ENCODE measurements at places on chromosomes 2 and 18.

DNA sequence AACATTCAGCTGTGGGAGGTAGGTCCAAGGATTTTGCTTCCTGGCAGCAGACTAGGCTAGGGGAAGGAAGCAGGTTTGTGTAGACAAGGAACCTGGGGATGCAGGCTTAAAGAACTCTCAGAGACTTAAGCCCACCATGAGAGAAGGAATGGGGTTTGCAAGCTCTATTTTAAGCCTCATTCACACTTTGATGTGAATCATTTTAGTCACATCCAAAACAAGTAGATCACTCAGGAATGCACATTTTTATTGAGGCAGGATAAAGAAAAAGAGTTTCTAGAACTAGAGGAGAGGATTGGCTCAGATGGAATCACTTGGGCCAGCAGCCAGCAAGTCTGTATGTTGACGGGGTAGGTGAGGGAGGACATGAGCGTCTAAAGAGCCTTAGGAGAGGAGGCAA lies 3.3 kb upstream of the NAPG start:
- no peak for DNase-seq

DNA sequence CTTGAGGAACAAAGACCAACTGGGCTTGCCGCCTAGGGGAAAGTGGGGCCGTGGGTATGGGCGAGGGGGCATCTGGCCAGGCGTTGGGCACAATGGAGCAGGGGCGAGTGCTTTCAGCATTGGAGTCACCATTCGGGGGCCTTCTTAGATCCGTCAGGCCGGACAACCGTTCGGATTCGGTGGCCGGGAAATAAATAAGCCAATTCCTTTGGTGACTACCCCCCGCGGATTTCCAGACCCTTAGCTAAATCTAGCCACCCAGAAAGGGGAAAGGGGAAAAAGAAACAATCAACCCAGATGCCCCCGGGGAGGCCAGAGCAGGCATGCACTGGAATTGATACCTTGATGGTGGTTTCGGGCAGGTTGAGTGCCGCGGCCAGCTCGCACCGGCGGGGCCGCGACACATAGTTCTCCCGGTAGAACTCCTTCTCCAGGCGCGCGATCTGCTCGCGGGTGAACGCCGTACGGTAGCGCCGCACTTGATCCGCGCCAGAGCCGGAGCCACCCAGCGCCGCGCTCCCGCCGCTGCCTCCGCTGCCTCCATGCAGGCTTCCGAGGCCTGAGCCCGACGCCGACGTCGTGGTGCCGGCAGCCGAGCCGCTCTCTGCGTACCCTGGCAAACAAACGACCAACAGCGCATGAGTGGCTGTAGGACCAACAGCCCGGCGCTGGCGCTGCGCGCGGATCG lies 1.8 kb downstream of the EVX2 start:
- DNase-seq = no peak

- no peak for DNase-seq
Measured at GRCh38 chr2:8244639-8245038, 437.2 kb upstream of the ID2 start.

GRCh38 chr2:198774576-198774975 lies 683.2 kb downstream of the SATB2 start:
- DNase-seq = no peak

DNA sequence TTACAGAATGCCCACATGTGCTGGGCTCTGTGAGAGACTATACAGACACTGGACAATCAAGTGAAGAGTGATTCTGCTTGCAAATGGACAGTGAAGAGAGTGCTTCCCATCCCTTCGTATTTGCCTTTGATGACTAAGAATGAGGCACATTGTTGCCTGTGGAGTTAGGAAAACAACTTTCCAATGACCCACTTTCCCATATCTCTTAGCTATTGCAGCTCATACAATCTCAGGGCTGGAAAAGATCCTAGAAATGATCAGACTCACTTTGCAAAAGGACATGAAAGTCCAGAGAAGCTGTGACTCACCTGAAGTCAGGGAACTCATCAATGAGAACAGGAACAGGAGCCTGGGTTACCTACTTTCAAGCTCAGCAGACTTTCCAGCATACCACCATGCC lies 440.5 kb upstream of the TCF4 start:
- DNase-seq = no peak

DNA sequence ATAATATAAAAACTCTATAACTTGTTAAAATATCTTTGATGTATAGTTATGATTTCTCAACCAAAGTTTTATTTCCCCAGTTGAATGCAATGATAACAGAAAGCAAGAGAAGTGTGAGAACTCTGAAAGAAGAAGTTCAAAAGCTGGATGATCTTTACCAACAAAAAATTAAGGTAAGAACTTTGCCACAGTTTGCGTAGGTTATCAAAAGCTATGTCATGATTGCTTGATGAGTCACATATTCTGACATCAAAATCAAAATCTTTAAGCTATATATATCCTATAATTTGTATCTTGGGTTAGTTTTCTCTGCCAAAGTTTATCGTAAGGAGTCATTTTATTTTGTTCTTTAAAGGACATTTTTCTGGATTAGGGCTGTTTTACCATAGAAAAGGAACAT lies 35.0 kb downstream of the NDC80 start:
- no peak for DNase-seq

DNA sequence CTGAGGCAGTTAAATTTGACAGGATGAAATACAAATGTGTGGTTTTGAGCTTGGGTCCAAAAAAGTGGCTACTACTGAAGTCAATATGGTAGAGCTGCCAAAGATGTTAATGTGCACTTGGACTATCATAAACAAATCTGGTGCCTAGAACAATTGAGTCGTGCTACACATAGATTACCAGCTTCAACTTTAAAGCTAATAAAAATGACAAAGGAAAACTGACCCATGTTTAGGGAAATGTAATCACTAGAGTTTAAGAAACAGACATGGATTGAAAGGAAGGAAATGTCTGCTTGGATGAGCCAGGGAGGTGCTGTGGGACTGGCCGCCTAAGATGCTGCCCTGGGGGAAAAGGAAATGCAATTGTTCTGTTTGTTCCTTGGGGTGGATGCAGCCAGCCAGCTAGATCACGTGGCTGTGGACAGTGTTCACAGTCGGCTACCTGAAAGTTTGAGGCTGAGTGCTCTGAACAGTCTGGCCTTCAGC lies 36.6 kb downstream of the CYB5A start:
- no peak for DNase-seq

DNA sequence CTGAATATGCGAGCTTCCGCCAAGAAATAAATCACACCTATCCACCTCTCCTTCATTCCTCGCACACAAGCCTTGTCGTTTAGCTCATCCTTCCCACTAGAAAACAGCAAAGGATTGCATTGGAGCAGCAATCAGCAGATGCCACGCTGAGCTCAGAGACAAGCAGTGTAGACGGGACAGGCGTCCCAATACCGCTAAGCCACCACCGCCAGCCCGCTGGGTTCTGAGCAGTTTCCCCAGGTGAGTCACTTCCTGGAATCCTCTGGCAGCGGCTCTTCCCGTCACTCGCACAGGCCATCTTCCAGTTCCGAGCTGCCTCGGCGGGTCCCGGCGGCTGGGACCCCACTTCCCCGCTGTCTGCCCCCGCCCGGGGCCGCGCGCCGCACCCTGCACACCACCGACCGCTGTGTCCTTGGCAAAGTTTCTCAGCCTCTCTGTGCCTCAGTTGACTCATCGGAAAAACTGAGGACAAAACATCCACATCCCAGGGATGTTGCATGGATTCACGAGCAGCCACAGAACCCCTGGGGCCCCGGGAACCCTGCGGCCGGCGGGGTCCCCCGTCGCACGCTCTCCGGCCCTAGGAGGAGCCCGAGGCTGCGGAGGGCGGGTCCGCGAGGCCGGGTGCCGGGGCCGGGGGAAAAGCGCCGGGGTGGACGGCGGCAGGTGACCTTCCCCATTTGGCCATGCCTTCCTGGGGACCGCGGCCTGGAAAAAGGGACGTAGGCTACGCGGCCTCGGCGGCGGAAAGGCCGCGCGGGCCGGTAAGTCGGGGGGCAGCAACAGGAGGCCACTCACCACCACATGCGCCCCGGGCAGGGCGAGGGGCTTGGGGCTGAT lies 573 bp downstream of the KDSR start:
- DNase-seq = no peak

GRCh38 chr2:67702284-67702683 lies 305.2 kb downstream of the ETAA1 start:
- no peak for DNase-seq

- no peak for DNase-seq
Measured at GRCh38 chr18:75915941-75916623, 488.6 kb upstream of the SMIM21 start.

DNA sequence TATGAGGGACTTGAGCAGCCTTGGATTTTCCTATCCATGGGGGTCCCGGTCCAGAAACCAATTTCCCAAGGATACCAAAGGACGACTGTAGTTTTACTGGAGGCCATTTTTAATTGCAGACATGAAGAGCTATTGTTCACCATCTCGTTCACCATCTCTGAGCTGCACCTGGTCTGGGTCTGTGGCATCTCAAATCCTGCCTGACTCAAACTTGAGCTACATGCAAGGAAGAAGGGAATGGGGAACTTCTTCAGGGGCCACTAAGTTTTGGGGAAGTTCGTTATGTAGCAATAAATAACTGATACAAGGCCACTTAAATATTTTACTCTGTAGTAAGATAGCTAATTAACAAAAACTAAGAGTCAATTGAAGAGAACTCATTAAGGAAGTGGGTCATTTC lies 2.1 kb upstream of the SMCHD1 start:
- no peak for DNase-seq

DNA sequence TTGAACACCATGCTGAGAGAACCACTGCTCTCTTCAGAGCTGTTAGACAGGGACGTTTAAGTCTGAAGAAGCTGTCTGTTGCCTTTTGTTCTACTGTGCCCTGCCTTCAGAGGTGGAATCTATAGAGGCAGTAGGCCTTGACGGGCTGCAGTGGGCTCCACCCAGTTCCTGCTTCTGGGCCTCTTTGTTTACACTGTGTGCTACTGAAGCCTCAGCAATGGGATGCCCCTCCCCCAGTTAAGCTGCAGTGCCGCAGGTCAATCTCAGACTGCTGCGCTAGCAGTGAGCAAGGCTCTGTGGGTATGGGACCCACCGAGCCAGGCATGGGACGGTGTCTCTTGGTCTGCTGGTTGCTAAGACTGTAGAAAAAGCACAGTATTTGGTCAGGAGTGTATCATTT lies 162.3 kb upstream of the NXPH2 start:
- DNase-seq = no peak

DNA sequence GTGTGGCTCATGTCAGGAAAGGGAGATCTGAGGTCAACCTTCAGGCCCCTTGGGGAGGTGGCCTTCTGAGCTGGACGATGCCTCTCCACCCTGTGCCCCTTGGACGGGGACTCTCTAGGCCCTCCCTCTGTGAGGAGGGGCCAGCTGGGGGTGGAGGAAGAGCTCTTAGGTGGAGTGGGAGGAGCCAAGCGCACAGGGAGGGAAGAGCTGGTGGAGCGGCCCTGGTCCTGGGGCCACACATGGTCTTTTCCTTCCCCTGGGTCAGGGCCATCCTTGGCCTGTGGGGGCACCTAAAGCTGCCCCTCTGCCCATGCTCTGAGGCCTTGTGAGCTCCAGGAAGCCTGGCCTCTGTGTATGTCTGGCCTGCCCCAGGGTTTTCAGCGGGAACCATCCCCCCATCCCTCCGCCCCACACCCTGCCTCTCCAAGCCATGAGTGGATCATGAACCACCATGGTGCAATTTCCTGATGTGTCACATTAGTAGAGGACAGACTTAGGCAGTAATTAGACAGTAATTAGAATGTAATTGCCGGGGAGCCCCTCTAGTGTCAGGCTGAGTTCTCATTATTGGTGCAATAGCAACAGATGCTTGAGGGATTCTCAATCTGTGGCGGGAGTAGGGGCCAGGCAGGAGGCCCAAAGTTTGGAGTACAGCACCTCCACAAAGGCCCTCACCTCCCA lies 63.0 kb downstream of the GLI2 start:
- DNase-seq = no peak

- no peak for DNase-seq
Measured at GRCh38 chr2:70785137-70785911, 5.1 kb downstream of the FIGLA start.

DNA sequence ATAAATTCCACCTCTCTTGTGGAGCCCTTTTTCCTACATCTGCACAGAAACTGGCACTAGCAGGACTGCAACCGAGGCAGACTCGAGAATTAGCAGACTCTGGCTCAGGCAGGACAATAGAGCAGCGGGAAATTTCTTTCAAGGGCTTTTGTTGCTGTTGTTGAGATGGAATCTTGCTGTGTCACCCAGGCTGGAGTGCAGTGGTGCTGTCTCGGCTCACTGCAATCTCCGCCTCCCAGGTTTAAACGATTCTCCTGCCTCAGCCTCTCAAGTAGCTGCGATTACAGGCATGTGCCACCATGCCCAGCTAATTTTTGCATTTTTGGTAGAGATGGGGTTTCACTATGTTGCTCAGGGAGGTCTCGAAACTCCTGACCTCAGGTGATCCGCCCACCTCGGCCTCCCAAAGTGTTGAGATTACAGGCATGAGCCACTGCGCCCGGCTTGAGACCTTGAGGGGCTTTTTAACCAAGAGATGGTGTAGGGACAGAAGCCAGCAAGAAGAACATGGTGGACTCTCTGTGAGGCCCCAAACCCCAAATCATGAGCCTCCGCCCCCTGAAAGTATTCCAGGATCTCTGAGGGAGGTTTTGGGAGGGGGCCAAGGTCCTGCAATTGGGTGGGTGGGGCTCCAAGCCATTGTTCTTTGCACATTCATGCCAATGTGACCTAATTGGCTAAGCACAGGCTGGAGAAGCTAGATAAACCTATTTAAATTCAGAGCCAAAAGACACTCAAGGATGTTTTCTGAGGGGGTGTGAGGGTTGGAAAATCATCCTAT lies 68.4 kb upstream of the MSH2 start:
- DNase-seq = no peak

- no peak for DNase-seq
Measured at GRCh38 chr2:84959566-84960506, 11.1 kb upstream of the KCMF1 start.

GRCh38 chr2:227204452-227204851 lies 40.0 kb downstream of the COL4A3 start:
- DNase-seq = no peak

DNA sequence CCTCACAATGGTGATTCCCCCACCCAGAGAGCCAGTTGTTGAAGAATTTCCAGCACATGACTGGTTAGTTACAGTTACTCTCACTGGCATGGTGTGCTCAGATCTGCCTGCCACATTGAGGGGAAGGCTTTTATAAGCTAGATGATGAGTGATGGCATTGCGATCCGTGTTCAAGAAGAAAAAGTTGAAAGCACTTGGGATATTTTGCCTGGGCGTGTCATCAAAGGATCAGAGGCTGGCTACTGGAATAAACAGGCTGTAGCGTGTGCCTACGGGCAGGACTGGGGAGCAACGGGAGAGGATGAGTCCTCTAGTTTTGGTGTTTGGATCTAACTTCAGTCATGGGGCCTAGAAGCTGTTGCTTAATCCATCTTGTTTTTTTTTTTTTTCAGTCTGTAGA lies 175.0 kb downstream of the SETBP1 start:
- peak; percentile 11 for DNase-seq
